PC-9 (cell line): ENCODE measurements at places on chromosomes 5 and 9.

DNA sequence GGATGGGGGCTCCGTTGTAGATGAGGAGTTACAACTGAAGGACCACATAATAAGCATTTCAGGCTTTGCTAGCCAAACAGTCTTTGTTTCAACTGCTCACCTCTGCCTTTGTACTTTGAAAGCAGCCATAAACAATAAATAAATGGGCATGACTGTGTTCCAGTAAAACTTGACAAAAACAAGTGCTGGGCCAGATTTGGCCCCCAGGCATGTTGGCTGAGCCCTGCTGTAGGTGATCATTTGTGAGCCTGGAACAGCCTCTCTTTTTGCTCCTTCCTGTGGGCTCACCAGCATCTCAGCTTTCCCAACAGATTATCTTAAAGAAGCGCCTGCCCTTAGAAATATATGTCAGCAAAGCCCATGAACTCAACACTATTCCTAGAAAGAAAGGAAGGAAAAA is 149.4 kb downstream of the GOLPH3 start:
- H3K27me3 ChIP-seq, result peaks cover 82% of the 10 kb centered on the region
- no peaks in the 10 kb centered on the region for H3K4me1 ChIP-seq
- no peak overlapping the region for H3K27ac ChIP-seq
- no peaks in the 10 kb centered on the region for H3K36me3 ChIP-seq

DNA sequence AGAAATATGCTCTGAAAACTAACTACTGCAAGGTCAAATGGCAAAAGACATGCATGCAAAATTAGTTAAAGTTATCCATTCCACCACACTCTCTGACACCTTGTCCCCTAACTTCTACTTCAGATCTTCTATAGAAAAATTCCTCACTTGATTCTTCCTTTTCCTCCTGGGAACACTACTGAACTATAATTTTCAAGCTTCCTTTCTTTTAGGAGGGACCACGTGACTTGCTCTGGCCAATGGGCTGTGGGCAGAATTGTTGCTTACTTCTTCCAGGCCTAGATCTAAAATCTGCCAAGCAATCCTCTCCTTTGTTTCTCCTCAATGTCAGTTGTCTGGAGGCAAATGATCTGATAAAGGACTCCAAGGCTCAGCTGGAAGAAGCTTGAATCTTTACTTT is 441.0 kb downstream of the CDK5RAP2 start:
- no peaks in the 10 kb centered on the region for H3K36me3 ChIP-seq
- H3K4me3 ChIP-seq, result no peak overlapping the region
- H3K4me1 ChIP-seq, result no peaks in the 10 kb centered on the region
- no peaks in the 10 kb centered on the region for H3K27me3 ChIP-seq
- no peak overlapping the region for H3K27ac ChIP-seq

DNA sequence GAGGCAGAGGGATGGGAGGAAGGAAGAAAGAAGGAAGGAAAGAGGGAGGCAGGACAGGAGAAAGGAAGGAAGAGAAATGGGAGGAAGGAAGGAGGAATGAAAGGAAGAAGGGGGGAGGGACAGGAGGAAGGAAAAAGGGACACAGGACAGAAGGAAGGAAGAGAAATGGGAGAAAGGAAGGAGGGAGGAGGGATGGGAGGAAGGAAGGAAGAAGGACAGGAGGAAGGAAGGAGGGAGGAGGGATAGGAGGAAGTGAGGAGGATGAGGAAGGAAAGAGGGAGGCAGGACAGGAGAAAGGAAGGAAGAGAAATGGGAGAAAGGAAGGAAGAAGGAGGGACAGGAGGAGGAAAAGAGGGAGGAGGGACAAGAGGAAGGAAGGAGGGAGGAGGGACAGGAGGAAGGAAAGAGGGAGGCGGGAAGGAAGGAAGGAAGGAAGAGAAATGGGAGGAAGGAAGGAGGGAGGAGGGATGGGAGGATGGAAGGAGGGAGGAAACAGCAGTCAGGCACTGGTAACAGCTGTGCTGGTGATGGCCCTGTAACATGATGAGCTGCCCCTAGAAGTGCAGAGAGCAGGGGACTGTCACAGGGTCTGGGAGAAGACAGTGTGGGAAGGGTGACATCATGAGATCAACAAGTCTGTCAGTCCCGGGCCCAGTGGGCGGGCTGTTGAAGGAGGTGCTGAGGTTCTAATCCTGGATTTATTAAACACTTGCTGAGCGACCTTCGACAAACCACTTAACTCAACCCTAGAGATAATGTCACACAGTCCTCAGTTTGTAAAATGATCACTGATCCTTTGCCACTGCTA is 10.7 kb upstream of the IRX1 start:
- H3K4me1 ChIP-seq, result no peaks in the 10 kb centered on the region
- no peak overlapping the region for H3K4me3 ChIP-seq
- no peak overlapping the region for H3K27ac ChIP-seq
- H3K27me3 ChIP-seq, result peaks cover 25% of the 10 kb centered on the region
- no peak for DNase-seq
- H3K36me3 ChIP-seq, result no peaks in the 10 kb centered on the region

DNA sequence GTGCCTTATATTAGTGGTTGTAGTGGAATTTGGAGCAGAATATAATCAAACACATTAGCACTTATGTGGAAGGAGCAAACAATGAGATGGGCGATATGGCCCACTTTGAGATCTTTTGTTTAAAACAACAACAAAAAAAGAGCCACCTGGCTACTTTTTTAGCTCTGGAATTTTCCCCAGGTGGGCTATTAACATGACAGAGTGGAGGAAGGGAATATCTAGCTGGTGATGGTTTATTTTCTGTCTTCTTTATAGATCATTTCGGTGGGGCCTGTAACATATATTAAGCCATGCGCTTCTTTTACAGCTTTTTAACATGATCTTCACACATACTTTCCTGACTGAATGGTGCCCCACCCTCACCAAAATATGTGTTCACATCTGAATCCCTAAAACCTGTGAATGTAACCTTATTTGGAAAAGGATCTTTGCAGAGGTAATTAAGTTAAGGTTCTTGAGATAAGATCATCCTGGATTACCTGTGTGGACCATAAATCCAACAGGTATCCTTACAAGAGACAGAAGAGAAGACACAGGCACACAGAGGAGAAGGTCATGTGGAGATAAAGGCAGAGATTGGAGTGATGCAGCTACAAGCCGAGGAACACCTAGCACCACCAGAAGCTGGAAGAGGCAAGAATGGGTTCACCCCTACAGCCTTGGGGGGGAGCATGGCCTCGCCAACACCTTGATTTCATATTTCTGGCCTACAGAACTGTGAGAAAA is 16.6 kb upstream of the ENTREP1 start:
- H3K4me3 ChIP-seq, result no peak overlapping the region
- H3K36me3 ChIP-seq, result no peaks in the 10 kb centered on the region
- no peak for DNase-seq
- H3K4me1 ChIP-seq, result no peaks in the 10 kb centered on the region

DNA sequence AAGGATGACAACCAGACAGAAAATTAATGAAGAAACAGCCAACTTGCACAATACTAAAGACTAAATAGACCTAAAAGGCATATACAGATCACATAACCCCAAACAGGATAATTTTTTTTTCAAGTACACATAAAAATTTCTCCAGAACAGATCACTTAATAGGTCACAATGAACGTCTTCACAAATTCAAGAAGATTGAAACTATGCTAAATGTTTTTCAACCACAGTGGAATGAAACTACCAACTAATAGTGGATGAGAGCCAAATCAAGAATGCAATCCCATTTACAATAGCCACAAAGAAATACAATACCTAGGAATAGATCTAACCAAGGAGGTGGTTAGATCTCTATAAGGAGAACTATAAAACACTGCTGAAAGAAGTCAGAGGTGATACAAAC is 145.8 kb downstream of the TMEM232 start:
- H3K4me1 ChIP-seq, result no peaks in the 10 kb centered on the region
- H3K27me3 ChIP-seq, result no peaks in the 10 kb centered on the region
- no peak overlapping the region for H3K27ac ChIP-seq
- H3K36me3 ChIP-seq, result no peaks in the 10 kb centered on the region

DNA sequence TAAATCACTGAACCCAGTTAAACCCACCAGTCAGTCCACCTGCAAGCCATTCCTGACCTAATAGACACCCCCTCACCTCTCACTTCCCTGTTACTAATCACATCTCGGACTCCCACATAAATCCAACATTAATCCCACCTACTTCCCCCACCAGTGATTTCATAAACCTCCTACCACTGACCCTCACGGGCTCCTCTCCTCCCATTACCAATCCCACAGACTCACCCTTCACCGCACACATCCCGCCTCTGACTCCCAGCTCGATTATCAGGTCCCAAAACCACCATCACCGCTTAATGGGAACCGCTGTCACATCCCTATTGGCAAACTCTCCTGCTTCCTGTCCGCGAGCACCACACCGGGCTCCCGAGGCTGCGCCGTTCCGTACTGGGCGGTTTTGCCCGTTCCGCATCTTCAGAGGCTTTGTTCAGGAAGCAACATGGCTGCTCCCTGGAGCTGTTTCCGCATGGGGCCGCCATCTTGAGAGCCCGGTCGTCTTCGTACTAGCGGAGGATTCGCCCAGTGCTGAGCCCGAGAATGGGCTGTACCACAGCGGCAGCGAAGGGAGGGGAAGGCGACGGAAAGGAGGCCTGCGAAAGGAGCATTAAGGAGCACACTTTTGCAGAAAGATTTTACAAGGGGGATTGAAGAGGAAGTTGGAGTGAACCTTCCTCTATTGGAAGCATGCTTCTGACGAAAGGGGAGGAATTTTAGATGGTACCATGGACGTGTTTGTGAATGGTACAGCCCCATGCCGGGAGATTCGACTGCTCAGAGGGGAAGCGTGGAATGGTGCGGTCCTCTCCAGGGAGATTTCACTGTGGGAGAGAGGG is at the start of gene ZNF300:
ZNF300 (minus strand) TSS at position 502 of the 833 bp plus-strand sequence. CDS start 1,825 bp downstream, outside the sequence.
- 0 out of 2 replicates have a peak, but pooled peaks cover 6% of the 10 kb centered on the region for H3K4me1 ChIP-seq
- H3K4me3 ChIP-seq, result peak within 1 kb of the TSS; percentile 78
- H3K27me3 ChIP-seq, result no peaks in the 10 kb centered on the region
- DNase-seq, result peak; percentile 93
- peak within 1 kb of the TSS; percentile 73 for H3K27ac ChIP-seq
- H3K36me3 ChIP-seq, result peaks cover 36% of the 10 kb centered on the region

DNA sequence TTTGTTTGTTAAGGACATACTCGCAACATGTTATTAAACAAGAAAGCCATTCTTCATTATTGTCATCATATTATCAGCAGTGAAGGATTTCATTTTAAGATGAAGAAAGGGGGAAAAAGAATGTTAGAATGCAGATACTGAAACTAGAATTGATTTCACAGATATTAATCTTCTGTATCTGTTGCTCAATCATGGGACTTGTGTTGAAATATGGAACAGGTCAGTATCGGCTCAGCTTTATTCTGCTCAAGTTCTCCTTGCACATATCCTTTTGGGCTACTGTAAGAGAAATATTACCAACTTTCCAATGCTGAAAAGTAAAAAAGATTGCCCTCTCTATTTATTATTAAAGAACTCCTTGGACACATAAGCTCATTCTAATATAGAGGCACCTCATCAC is 13.8 kb upstream of the ANXA1 start:
- no peak overlapping the region for H3K27ac ChIP-seq
- no peaks in the 10 kb centered on the region for H3K36me3 ChIP-seq
- peaks cover 27% of the 10 kb centered on the region for H3K4me1 ChIP-seq
- no peak for DNase-seq
- H3K4me3 ChIP-seq, result no peak overlapping the region

GRCh38 chr5:133386662-133387061 is 225.7 kb downstream of the FSTL4 start:
- H3K4me3 ChIP-seq, result no peak overlapping the region
- H3K27ac ChIP-seq, result no peak overlapping the region
- H3K36me3 ChIP-seq, result no peaks in the 10 kb centered on the region
- H3K27me3 ChIP-seq, result no peaks in the 10 kb centered on the region
- H3K4me1 ChIP-seq, result no peaks in the 10 kb centered on the region

DNA sequence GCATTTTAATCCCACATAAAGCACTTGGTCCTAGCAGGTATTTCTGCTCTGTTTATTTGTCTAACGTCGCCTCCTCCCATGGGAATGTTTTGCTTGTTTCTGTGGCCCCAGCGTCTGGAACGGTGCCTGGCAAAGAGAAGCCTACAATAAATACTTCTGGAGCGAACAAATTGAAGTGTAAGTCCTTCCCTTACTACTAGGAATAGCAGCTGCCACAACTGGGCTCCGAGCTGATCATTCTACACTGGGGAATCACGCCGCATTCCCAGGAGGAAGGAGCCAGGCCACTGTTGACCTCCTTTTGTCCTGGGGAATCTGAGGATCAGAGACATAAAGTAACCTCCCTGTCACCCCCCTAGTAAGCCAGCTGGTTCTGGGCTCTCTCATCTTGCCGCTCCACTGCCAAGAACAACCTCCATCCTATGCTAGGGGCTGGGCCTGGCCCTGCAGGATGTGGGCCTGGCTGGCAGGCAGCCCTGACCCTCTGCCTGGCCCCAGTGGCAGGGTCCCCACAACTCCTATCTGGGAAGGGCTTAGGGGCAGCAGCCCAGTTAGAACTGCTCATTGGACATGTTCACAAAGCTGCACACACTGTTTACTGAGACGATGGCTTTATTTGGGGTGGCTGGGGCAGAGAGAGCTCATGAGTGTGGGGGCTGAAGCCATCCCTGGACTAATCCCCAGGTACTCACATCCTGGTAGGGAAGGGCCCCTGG is 82.8 kb downstream of the GTF3C4 start:
- no peak for DNase-seq
- H3K36me3 ChIP-seq, result no peaks in the 10 kb centered on the region
- H3K27me3 ChIP-seq, result peaks cover 15% of the 10 kb centered on the region
- H3K4me1 ChIP-seq, result no peaks in the 10 kb centered on the region
- H3K27ac ChIP-seq, result no peak overlapping the region

- no peaks in the 10 kb centered on the region; the same call in 1 of the 2 replicates for H3K27me3 ChIP-seq
- H3K4me1 ChIP-seq, result peaks cover 11% of the 10 kb centered on the region; the same call in 1 of the 2 replicates
- H3K4me3 ChIP-seq, result no peak overlapping the region
- no peak overlapping the region for H3K27ac ChIP-seq
- no peak for DNase-seq
These were observed 26.7 kb upstream of the TNC start for GRCh38 chr9:115144706-115145105.

GRCh38 chr9:27383524-27383923 is 86.6 kb upstream of the EQTN start:
- DNase-seq, result no peak
- H3K27me3 ChIP-seq, result no peaks in the 10 kb centered on the region
- H3K36me3 ChIP-seq, result no peaks in the 10 kb centered on the region
- H3K4me3 ChIP-seq, result no peak overlapping the region
- no peaks in the 10 kb centered on the region for H3K4me1 ChIP-seq

DNA sequence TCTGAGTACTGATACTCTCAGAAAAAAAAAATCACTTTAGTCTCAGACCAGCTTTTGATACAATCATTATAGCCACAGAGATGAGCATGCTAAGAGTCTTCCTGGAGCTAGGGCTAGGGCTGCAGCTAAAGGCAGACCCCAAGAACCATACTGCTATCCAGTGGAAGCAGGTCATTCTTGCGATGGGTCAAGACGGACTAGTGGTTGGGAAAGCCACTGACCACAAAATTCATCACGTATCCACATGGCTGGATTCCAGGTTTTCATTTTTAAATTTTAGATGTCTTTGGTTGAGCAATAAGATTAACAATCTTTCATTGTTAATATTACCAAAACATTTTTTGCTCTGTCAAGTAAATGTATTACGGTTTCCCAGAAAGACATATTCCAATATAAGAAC is 598.1 kb downstream of the DNAH5 start:
- no peaks in the 10 kb centered on the region for H3K27me3 ChIP-seq
- no peak overlapping the region for H3K27ac ChIP-seq
- no peak for DNase-seq
- no peaks in the 10 kb centered on the region for H3K36me3 ChIP-seq
